ENCODE measurements at places on chromosomes 5 and 9. TPM values are rescaled to one million over a fixed set of nuclear protein-coding genes. Genes with fewer than 3 reads are reported as not detected.
A peak's percentile ranks its signal among the peaks of the same experiment; 100 is the strongest.

DNA sequence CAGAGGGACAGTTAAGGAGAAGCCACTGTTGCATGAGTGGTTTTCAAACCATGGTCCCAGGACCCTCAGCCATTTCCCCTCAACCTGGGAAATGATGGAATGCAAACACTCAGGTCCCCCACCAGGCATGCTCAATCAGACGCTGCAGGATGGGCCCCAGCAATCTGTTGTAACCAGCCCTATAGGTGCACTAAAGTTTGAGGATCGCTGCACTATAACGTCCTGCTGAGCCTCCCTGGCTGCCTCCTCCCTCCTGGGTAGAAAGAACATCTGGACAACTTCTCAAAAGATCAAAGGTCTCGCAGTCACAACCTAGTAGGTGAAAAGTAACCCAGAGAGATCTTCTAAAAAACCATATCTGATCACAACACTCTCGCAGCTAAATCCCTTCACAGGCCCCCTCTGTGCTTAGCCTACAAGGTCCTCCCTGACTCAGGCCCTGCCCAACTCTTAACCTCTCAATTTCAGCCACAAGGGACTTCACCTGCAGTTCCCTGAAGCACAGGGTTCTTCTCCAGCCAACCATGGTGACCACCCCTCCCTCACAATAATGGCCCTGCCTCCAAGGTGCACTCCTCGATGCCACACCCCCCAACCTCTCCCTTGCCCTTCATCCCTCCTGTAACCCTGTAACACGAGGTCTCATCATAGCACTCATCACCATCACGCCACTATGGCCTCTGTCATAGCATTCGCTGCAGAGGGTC, 3.5 kb downstream of the SHB start:
- DNase-seq, result no peak

DNA sequence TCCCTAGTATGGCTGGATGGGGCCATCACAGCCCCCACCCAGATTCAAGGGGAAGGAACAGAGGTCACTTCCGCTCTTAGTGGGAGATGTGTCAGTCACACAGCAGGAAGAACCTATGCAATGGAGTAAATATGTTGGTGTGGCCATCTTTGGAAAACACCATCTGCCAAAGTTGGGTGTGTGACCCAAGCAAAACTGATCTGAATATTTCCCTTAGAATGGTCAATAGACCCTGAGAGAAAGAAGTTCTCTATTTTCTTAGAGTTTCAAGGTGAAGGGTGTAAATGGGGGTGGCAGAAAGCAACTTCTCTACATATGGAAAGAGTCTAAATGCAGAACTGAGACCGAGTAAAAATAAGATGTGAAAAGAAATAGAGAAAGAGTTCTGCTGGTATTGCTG, 212.7 kb downstream of the ESM1 start:
- no peak for DNase-seq

- no peak for DNase-seq
These were observed 52.1 kb downstream of the LRSAM1 start for GRCh38 chr9:127503379-127503921.

- DNase-seq, result peak; percentile 63
These were observed 45.4 kb downstream of the RAB14 start for GRCh38 chr9:121156263-121156731.

DNA sequence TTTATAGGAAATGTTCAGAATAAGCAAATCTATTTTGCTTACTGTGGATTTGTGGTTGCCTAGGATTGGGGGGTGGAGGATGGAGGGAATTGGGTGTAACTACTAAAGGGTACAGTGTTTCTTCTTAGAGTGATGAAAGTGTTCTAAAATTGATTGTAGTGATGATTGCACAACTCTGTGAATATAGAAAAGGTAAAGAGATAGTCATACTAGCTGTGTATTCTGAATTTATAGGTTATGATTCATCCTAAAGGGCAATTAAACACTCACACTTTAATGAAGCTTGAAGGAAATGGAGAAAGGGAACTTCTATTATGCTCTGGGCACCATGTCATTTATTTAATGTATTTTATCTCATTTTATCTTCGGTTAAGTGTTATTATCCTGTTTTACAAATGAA, 9.9 kb downstream of the TXNDC8 start:
- DNase-seq, result no peak

CDHR2 gene
- total RNA-seq, result not detected

PCDHB1 gene
- total RNA-seq, result not detected

GRCh38 chr5:172417983-172418630, 36.2 kb downstream of the SH3PXD2B start:
- peak; percentile 96 for DNase-seq

DNA sequence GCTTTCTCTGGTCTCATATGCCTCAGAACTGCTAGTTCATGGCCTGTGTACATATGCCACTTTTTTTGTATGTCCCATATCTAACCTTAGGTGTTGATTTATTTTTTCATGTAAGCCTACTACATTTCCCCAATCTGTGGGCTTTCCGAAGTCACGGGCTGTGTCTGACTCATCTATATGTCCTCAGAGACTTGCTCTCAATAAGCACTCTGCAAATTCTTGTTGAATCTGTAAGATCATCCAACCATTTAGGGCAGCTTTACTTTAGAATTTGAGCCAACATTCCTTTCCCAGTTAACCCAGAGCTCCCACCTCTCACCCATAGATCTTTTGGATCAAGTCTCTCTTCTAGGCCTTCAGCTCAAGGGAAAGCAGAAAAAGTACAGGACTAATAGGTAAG, 263.4 kb downstream of the SEC61B start:
- no peak for DNase-seq

- peak; percentile 21 for DNase-seq
These were observed 106.6 kb upstream of the PJA2 start for GRCh38 chr5:109516390-109516789.

DNA sequence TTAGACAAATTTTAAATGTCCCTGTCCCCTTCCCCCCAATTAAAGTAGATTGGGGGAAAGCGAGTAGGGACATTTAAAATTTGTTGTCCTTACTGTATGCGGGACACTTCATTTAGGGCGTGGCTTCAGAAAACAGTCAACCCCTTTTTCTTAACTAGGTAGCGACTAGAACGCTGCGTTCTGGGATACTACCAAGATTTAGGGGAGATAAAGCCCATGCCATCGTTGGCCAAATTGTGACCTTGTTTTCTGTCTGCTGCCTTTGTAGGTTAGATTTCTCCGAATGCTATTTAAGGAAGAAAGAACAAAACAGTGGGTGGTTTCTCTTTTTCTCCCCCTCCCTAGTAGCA, 1.2 kb downstream of the CKS2 start:
- DNase-seq, result no peak

DNA sequence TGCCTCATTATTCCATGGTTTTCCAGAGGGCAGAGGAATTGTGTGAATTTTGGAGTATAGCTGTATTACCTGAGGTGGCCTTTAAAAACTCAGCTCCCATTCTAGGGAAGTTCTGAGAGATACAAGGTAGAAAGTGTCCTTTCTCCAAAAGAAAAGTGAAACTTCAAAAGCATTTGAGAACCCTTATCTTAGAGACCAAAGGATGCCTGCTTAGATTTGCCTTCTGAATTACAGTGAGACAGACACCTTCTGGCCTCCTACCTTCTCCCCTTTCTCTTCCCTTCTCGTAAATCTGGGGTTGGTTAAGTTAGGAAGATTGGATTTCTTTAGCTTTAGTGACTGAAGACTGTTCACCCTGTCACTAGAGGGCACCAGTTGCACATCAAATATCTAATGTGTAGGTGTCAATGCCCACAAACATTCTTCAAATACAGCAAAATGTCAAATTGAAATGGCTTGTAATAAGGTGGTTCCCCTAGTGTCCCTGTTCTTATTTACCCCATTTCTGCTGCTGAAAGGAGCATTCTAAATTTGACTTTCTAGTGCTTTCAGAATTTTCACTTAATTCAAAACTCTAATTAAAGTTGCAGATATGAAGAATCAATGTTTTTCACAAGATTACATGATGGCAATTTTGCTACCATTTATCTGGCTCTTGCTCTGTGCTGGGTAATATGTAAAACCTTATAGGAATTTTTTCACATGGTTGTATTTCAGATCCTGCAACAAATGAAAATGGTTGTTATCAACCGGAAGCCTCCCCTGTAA, 46.7 kb downstream of the PRRC1 start:
- DNase-seq, result peak; percentile 73

DNA sequence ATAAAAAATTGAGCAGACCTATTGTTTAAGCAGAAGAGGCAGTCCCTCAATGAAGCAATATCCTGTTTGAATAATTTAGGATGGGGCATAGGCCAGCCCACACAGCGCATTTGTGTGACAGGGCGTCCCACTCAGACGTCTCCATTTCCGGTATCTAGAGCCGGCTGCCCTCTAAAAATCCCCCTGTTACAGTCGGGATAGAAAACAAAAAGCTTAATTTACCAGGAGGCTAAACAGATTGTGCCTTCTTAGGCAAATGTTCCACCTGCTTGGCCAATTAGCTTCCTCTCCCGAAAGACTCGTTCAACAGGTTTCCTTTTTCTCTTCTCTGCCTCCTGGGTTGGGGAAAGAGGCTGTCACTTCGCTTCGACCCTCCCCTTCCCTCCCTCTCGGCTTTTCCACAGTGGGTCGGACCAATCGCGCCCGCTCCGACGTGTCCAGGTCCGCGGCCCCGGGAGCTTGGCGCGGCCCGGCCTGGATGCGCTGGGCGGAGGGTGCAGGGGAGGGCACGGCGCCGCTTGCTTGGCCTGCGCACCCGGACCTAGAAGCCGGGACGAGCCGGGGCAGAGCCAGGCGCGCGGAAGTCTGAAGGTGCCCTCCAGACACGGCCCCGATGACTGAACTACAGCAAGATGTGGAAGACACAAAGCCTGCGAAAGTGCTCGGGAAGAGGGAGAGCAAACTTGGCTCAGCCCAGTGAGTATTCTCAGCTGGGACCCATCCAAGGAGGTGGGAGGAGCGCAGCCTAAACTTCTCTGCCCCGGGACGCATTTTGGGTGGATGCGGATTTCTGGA, at the start of gene GRAMD2B:
TSS of gene GRAMD2B (plus strand) at position 416 of the 795 bp plus-strand sequence. CDS start at position 614, 198 bp downstream.
- DNase-seq, result peak; percentile 11

- DNase-seq, result no peak
These were observed 26.2 kb downstream of the LHX3 start for GRCh38 chr9:136178773-136179075.

DNA sequence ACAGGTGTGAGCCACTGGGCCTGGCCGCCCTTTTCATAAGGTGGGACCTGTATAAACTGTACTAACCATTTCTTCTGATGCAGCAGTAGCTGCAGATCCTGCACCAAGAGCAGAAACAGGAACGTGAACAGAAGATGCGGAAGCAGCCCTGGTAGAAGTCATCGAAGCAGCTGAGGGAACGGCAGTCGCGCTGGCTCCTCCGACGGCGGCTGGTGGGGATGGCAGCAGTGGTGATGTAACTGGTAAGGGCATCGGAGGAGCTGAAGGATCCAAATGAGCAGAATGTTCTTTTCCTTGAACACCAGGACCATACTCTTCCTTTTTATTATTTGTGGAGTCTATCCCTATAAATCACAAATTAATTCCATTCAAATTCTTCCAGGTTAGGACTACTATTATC, 32.1 kb downstream of the POC5 start:
- DNase-seq, result no peak

DNA sequence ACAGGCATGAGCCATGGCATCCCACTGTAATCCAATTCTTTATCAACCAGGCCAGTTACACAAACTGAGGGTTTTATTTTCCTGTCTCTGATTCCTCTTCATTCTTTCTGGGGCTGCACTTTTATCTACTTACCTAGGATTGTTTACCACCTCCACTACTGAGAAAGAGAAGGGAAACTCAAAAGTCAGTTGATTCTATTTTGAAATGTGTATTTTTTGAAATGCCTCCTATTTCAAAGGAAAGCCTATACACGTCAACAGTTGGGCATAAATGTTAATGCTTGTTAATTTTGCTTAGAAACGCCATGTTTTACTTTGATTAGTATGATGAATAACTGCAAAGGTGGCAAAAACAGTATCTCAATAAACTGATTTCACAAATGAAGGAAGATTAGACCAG, 92.5 kb downstream of the MLLT3 start:
- no peak for DNase-seq

DNA sequence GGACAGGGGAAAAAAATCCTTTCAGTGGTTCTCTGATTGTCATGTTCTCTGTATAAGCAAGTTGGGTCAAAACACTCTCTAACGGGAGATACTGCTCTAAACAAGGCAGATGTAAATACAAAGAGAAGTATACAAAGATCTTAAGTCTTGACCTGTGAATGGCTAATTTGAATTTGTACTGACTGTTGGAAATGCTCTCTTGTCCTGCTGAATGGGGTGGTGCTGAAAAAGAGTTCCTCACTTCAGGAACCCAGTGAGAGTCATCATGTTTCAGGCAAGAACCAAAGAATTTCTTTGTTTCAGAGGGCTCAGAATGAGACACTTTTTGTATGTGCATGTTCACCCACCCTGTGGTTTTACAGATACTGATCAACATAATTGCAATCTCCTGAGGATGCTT, 461.0 kb downstream of the NR2F1-AS1 start:
- DNase-seq, result no peak

DNA sequence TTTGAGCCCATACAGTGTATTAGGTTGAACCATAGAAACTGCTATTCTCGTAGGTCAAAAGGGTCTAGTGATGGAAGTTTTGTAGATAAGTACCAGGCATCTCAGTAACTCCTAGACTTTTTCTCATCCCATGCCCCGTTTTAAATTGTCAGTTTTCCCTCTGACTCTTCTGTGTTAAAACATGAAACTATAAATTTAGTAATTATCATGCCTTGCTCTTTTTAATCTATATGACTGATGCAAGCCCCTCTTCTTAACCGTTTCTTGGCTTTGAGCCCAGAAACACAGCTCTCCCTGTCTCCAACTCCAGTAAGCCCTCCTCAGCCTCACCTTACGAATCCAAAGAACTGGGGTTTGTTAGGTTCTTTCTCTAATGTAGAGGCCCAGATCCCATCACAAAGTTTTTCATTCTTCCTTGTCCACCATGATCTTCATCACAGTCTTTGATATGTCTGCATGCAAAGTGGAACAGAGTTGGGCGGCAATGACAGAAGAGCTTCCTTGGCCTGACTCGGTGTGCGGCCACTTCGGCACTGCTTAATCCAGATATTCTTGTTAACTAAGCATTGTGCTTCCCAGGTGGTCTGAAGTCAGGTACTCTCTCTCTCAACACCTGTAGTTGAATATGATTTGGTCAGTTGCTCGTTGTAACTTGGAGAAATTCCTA, 21.1 kb downstream of the RGMB start:
- DNase-seq, result no peak

DNA sequence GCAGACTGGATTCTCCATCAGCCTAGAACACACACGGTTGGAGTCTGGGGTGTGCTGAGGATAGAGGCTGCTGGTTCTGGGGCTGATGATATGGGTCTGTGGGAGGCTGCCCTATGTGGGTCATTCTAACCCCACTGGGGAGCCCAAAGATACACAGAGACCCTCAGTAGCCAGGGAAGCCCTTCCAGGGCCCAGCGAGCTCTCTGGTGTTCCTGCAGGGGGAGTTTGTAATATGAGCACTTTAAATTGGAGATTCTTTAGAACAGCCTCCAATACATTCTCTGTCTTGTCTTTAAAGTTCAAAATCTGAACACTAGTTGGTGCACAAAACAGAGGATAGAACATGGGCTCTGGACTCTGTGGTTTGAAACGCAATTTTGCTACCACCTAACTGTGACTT, 2.4 kb downstream of the ACTL7A start:
- DNase-seq, result no peak

GRCh38 chr5:155978850-155979249, 348.1 kb upstream of the SGCD start:
- no peak for DNase-seq

- DNase-seq, result no peak
These were observed 36.9 kb downstream of the SCAI start for GRCh38 chr9:125106285-125106893.

GRCh38 chr5:59554501-59554900, 339.0 kb downstream of the PDE4D start:
- no peak for DNase-seq

GRCh38 chr5:32511776-32512374, 67.3 kb upstream of the ZFR start:
- no peak for DNase-seq

SERF1A gene
- total RNA-seq, result 3.4 TPM

- DNase-seq, result no peak
These were observed 307.2 kb downstream of the GADD45G start for GRCh38 chr9:89911721-89912604.
